ENCODE measurements at places on chromosomes 6 and 20. TPM values are rescaled to one million over a fixed set of nuclear protein-coding genes. Genes with fewer than 3 reads are reported as not detected.

MOXD1 gene
- 2.8 TPM for polyA plus RNA-seq

DAAM2 gene
- 35.2 TPM for polyA plus RNA-seq

ABHD16B gene
- not detected for polyA plus RNA-seq

- no peak for DNase-seq
Measured at GRCh38 chr20:60851826-60852704, 400.0 kb upstream of the CDH4 start.

DNA sequence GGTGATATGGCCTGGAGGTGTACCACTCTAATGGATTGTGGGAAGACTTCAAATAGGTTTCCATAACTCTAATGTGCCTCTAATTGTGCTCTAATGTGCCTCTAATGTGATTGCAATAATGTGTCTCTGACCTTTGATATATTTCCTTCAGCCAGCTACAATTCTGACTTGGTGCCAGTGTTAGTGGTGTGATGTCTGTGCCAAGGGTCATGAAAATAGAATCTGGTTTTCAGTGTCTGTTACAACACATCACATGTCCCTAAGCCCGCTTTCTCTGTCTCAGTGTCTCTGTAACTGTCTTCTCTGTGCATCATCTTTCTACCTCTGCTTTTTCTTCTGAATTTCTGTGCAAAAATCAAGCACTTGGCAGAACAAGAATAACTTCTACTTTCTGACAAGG is 77.2 kb upstream of the ECI2 start:
- DNase-seq = no peak

GRCh38 chr20:12198281-12198680 is 280.6 kb downstream of the BTBD3 start:
- no peak for DNase-seq
